NCI-H187 (cell line): ENCODE measurements at places on chromosomes 16 and 17.

GRCh38 chr16:12675852-12676251, 127.8 kb downstream of the CPPED1 start:
- DNase-seq = no peak

DNA sequence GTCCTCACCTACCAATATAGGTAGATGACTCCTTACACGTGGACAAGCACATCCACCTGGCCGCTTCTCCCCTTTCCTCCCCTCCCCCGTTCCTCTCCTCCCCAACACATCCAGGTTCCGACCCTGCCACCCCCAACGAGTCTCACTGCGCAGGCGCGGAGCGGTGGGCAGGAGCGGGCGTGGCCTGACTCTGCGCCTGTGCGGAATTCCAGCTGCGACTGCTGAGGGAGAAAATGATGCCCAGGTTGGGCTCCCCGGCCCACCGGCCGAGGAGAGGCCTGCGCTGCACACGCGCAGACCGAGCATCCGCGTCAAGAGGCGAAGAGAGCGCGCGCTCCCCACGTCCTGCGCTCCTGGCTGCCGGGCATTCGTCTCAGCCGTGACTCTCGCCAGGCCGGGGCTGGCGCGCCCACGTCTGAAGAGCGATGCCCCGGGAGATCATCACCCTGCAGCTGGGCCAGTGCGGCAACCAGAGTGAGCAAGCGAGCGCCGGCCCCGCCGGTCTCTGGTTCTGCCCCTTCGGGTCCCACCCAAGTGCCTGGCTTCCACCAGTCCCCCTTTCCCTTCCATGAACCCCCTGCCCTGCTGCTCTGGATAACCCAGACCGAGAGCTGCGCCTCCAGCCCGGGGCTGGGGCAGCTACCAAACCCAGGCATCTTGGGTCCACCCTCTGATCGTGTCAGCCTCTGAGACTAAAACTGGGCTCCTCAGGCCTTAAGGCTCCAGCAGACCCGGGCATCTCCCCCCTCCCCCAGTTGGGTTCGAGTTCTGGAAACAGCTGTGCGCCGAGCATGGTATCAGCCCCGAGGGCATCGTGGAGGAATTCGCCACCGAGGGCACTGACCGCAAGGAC, at the start of gene TUBG2:
Gene TUBG2, plus strand, starts transcription at position 206 of the 853 bp plus-strand sequence. Its CDS starts 220 bp downstream, at position 426.
- peak; percentile 82 for DNase-seq

GRCh38 chr17:63442549-63443035, 3.5 kb downstream of the CYB561 start:
- DNase-seq = no peak

DNA sequence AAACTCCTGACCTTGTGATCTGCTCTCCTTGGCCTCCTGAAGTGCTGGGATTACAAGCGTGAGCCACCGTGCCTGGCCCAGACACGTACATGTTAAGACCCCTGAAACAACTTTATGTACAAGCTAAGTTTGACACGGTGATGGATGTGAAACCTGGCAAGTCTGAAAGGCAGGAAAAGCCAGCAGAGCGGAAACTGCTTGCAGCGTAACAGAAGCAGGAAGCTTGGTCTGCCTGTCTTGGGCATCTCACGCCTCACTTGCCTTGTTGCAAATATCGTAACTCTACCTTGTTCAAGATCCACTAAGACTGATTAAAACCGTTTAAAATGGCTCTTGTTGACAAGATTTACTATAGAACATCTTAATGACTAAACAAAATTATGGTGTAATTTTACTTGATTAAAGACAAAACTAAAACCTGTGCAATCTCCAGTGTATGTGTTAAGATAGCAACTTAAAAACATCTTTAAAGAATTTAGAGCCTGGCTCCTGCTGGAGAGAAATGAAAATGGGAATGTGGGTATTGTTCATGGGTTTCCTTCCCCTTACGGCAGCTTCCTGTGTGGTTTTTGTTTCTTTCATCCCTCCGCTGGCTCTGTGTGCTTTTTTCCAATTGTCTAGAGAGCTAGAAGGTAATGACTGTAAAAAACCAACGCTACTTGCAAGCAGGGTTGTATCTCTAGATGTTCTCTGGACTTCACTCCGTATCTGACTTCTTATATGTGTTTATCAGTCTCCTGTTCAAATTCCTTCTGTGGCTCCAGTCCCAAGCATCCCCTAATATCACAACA, 477.6 kb downstream of the XYLT1 start:
- no peak for DNase-seq

DNA sequence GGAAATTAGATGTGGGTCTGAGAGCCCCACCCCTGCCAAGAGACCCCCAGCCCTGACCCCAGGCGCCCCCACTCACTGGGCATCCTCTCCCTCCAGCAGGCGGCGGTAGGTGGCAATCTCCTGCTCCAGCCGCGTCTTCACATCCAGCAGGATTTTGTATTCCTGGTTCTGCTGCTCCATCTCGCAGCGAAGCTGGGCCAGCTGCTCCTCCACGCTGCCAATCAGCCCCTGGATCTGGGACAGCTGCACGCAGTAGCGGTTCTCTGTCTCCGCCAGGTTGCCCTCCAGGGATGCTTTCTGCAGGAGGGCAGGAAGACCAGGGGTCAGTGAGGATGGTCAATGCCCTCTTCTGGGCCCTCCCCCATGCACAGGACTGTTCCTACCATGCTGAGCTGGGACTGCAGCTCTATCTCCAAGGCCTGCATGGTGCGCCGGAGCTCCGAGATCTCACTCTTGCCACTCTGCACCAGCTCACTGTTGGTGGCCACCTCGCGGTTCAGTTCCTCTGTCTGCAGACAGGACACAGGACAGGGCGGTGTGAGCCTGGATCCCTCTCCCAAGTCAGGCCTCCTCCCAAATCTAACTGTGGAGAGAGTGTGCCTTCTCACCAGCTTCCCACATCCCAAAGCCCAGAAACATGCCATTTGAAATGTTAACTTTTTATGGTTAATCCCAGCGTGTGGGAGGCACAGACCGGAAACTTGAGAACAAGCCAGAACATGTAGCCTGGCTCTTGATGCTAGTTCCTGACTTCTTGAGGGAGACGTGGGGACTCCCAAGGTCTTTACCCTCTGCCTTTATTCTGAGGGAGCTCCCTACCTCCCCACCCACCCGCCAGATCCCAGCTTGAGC, 3.6 kb downstream of the KRT17 start:
- no peak for DNase-seq

- DNase-seq = peak; percentile 61
Measured at GRCh38 chr16:4183237-4184037, 58.4 kb downstream of the SRL start.

GRCh38 chr17:36593656-36594316, 2.1 kb downstream of the DHRS11 start:
- no peak for DNase-seq

DNA sequence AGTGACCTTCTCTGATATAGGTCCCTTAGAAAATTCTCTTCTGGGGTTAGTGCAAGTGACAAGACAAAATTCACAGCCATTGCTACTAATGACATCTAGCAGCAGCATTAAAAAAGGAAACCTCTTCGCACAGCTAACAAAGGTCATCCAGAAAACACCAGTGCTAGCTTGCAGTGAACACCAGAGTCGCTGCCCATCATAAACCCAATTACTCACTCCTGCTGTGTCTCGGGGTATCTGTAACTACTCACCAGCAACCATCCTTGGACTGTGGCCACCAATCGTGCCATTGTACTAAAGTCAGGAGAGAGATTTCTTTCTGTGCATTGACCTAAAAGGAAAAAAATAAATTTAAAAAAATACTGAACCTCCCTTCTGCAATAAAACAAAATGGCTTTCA, 1494.7 kb upstream of the CDH8 start:
- DNase-seq = no peak

- no peak for DNase-seq
Measured at GRCh38 chr16:3712861-3713372, 4.4 kb downstream of the TRAP1 start.

DNA sequence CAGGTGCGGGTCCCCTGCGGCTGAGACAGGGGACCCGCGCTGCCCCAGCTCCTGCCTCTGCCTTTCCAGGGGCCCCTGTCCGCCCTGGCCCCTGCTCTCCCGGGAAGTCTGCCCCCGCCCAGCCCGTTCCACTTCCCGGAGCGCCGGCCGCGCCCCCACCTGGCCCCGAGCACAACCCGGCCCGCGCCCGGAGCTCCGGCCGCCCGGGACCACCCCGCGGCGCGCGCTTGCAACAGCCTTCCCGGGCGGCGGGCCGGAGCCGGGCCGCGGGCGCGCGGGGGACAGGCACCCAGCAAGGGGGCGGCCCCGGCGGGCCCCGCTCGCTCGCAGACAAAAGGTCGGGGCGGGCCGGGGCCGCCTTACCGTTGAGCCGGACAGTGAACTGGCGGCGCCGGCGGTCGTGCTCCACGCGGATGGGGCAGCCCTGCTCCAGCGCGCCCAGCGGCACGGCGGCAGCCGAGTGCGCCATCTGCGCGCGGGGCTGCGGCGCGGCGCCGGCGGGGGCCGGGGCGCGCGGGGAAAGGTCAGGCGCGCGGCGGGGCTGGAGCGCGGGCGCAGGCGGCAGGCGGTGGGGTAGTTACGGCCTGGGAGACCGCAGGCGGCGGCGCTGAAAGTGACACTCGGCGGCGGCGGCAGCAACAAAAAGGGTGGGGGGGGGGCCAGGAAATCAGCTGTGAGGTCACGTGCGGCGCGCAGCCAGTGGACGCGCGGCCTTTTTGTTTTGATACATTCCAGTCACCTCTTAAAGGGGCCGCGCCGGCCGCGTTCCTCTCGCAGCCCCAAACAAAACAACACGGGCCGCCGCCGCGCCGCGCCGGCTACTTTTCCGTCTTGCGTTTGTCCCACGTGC, at the start of gene NATD1:
Gene NATD1, minus strand, starts transcription at position 615 of the 850 bp plus-strand sequence. Its CDS starts 146 bp downstream, at position 469.
- peak; percentile 19 for DNase-seq

GRCh38 chr17:50269477-50270434, 4.5 kb upstream of the TMEM92 start:
- DNase-seq = no peak

DNA sequence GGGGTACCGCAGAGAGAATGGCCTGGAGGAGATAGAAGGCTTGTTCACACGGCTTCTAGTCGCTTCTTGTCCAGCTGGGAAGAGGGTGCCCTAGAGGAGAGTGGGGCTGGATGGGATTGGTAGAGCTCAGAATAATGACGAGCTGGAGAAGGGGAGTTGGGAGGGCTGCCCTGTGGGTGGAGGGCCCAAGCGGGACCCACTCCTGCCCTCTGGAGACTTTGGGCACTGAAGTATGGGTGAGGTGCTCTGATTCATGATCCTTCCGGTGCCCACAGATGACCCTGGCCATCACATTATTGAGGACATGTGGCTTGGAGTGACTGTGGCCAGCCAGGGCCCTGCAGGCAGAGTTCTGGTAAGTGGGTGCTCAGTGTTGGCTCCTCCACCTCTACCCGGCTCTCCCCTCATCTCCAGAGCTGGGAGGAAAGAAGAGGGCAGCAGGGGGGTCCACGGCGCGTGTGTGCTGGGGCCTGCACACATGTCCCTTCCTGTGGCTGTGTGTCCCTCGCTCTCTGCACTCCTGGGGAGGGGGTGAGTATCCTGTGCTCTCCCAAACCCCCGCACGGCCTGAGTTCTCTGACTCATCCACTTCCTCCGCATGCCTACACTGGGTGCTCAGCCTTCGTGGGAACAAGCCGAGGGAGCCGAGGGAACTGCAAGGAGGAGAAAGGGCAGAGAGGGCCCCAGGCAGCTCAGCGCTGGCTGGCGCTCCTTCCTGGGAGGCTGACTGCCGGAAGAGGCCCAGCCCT, 8.5 kb downstream of the ITGA3 start:
- DNase-seq = no peak

DNA sequence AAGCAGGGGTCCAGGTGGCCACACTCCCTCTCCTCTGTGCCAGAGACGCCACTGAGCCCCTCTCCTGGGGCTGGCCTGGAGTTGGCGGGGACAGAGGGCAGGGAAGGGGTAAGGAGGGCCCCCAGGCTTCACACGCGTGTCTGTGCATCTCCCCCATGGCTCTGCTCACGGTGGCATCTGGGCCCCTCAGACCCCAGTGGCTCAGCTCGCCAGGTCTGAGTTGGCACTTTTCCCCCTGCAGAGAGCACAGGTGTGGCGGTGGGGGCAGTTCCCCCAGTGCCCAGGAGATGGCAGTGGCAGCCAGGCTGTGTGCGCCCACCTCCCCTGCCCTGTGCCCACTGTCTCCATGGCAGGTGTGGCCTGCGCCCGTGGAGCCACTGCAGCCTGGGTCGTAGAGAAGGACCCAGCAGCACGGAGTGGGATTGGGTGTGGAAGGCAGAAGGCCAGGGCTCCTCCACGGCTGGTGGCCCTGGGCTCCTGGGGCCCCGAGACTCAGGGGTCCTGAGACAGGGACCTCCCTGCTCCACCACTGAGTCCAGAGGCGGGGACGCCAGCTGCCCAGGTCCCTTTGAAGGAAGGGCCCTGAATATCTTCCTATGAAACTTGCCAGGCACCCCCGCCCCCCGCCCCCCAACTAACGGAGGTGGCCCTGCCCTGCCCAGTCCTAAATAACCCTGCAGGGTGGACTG, 4.3 kb upstream of the APRT start:
- no peak for DNase-seq

- DNase-seq = no peak
Measured at GRCh38 chr17:266219-266618, 84.8 kb upstream of the DOC2B start.
